ENCODE measurements at places on chromosomes 2 and 18. TPM values are rescaled to one million over a fixed set of nuclear protein-coding genes. Genes with fewer than 3 reads are reported as not detected.

MYOM1 gene
- total RNA-seq: 2.5 TPM

EFR3B gene
- total RNA-seq: 2.4 TPM

MEP1B gene
- not detected for total RNA-seq

COL6A3 gene
- 2,074 TPM for total RNA-seq

IL1F10 gene
- total RNA-seq: not detected

STEAP3 gene
- total RNA-seq: 18.4 TPM

DQX1 gene
- 0.07 TPM for total RNA-seq

FKBP1B gene
- total RNA-seq: 6.8 TPM

CCBE1 gene
- total RNA-seq: 48.7 TPM

STPG4 gene
- total RNA-seq: 0.20 TPM

IL37 gene
- not detected for total RNA-seq

SPEG gene
- 87.2 TPM for total RNA-seq

STARD6 gene
- not detected for total RNA-seq

GPR35 gene
- 2.0 TPM for total RNA-seq

LAMA3 gene
- 3.8 TPM for total RNA-seq

ITGA4 gene
- total RNA-seq: 53.7 TPM

ARHGAP15 gene
- not detected for total RNA-seq

CYS1 gene
- total RNA-seq: 2.6 TPM

SERPINB11 gene
- not detected for total RNA-seq

FBXO15 gene
- 0.73 TPM for total RNA-seq

MAL gene
- total RNA-seq: not detected

ATP6V1C2 gene
- total RNA-seq: not detected

CHAC2 gene
- total RNA-seq: 0.78 TPM

RTP5 gene
- not detected for total RNA-seq

TACR1 gene
- total RNA-seq: 0.73 TPM

REG3A gene
- total RNA-seq: not detected

CYTIP gene
- total RNA-seq: 5.5 TPM

FTCDNL1 gene
- total RNA-seq: 0.59 TPM

ODC1 gene
- 153 TPM for total RNA-seq

KCNJ3 gene
- not detected for total RNA-seq

ANKRD30BL gene
- total RNA-seq: not detected

RFX8 gene
- 6.4 TPM for total RNA-seq

STK39 gene
- total RNA-seq: 12.8 TPM

BBS5 gene
- total RNA-seq: 6.1 TPM

ARHGEF4 gene
- 4.7 TPM for total RNA-seq

TET3 gene
- total RNA-seq: 4.5 TPM

BCL11A gene
- total RNA-seq: 0.20 TPM

CNOT9 gene
- 29.1 TPM for total RNA-seq

SULT1C4 gene
- total RNA-seq: 0.17 TPM

BOK gene
- total RNA-seq: 13.4 TPM

CEBPZOS gene
- 16.7 TPM for total RNA-seq

PAX8 gene
- total RNA-seq: 1.6 TPM

UGT1A4 gene
- not detected for total RNA-seq

COL5A2 gene
- total RNA-seq: 889 TPM

Data from smooth muscle cell of the pulmonary artery (primary cell).